Transverse colon (tissue), 4 donors: ENCODE measurements at places on chromosomes 13 and 19.

DNA sequence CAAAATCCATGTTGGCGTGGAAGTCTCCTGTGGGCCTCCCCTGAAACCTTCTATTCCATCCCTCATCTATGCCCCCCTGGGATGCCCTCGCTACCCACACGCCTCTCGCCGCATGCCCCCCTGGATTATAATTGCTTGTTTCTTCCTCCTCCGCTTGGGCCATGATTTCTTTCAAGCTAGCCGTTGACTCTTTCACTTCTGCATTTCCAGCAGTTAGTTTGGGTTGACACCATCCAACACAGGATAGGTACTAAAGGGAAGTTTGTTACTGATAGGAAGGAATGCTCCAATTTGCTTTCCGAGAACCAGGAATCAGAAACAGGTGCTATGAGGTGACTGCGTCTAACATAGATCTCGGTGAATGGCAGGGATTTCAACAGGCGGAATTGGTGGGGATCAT lies 7.7 kb upstream of the SLC25A15 start:
- DNase-seq: no peak

DNA sequence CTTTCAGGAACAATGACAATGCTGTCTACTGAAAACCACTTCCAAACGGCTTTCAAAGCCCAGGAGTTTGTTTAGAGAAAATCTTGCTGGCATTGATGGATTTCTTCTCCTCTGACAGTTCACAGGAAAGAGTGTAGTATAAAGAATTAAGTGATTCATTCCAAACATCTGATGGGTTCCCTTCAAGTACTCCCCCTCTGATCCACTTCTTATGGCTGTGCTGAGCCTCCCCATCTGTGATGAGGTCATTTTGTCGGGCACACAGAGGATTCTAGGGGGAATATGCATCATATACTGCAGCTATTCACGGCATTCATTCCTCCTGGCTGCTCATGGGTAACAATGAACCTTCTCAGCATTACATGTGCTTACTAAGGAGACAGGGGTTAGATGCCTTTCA lies 107.9 kb downstream of the RGCC start:
- no peak for DNase-seq

GRCh38 chr13:113083402-113084061 lies 22.1 kb upstream of the F7 start:
- peak; percentile 41 for DNase-seq

DNA sequence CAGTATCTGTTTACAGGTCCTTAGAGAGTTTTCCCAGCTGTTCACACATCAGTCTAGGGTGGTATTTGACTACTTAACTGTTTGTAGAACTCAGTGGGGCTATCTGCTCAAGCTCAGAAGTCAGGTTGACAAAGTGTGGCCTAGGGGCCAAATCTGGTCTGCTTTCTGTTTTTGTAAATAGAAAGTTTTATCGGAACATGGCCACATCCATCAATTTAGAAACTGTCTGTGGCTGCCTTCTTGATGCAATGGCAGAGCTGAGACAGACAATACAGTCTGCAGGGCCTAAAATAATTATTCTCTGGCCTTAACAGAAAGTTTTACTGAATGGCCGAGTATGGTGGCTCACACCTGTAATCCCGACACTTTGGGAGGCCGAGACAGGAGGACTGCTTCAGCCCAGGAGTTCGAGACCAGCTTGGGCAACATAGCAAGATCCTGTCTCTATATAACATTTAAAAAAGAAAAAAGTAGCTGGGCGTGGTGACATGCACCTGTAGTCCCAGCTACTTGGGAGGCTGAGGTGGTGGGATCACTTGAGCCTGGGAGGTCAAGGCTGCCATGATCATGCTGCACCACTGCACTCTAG lies 2.4 kb downstream of the SMG9 start:
- DNase-seq: no peak
